Testis (tissue), 5 donors: ENCODE measurements at places on chromosomes 2 and 18.

DNA sequence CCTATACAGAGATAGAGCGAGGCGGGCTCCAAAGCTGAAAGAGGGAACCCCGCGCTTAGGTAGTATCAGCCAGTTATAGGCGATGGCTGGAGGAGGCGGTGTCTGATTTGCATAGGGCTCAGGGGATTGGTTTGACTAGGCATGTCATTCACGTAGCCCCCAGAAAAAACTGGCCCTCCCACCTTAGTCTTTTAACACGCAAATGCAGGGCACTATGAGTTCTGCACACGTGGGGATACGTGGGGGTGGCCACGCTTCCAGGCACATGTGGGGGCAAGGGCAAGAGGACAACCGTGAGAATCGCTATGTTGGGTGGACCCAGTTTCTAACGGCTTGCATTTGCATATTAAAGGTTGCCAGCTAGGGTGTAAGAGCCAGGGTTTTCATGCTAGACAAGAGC, 56.7 kb upstream of the MSTN start:
- DNase-seq, result peak; percentile 60

DNA sequence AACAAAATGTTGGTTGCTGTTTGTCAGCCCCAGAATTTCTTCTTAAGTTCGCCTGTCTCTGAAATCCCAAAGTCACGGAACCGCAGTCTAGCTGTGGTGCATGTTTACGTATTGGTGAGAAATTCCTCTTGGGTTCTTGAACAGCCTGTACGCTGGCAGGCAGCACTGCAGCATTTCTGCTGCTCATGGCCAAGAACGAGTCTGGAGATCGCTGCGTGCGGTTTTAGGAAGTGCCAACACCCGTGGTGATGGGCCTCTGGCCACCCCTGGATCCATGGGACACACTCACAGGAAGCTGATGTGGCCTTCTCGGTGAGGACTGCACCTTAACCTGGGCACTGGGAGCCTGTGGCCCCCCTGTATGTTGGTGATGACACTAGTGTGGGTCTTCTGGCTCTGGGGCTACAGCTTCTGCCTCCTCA, 23.7 kb downstream of the ASB1 start:
- DNase-seq, result no peak

GRCh38 chr18:44954257-44954656, 273.6 kb downstream of the SETBP1 start:
- no peak for DNase-seq

DNA sequence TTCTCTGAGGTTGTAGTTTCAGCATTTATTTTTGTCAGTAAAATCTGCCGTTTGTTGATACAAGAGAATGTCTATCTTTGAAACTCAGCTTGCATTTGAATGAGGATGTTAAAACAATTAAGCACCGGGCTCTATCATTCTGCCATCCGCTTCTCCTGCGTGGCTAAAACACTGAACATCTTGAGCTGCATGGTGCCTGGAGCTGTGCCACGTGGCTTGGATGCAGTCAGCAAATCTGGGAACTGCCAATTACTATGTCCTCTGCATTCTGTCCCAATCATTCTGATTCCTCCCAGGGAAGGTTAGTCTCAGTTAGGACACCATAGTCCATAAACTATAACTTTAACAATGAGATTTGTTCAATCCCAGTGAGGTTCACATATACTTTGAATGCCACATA, 598.4 kb downstream of the FBXO15 start:
- DNase-seq, result no peak

DNA sequence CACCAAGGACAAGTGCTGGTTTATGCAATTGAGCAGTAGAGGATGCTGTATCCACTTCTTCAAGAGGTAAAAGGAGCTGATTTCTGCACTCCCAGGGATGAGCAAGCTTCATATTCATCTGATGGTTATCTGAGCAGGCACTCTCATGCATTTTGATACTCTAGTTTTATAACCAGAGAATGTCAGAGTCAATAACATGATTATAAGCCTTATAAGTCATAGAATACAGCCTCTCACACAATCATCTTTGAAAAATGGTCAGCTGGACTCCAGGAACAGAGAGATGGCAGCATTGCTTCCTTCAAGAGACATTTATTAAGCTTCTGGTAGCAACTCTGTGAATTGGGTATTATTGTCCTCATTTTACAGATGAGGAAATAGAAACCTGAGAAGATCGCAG, 167.1 kb downstream of the SLC8A1 start:
- DNase-seq, result no peak

GRCh38 chr18:3691705-3692104, 241.7 kb downstream of the TGIF1 start:
- no peak for DNase-seq

DNA sequence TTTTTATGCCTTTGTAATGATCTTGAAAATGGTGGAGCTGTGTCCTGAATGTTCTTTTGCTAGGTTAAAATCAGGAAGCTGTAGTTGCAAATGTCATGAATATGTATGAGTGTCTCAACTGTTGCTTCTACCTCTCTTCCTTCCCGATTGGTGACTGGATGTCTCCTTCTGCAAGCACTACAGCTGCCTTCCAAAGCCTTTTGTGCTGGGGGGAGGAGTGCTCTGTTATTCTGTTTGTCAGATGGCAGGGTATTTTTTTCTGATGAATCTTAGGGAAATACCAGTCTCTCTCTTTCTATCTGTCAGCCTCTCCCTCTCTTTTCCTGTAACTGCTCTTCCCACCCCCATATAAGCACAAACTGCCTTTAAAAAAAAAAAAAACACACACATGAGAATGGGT, 1396.3 kb upstream of the CELF4 start:
- no peak for DNase-seq

DNA sequence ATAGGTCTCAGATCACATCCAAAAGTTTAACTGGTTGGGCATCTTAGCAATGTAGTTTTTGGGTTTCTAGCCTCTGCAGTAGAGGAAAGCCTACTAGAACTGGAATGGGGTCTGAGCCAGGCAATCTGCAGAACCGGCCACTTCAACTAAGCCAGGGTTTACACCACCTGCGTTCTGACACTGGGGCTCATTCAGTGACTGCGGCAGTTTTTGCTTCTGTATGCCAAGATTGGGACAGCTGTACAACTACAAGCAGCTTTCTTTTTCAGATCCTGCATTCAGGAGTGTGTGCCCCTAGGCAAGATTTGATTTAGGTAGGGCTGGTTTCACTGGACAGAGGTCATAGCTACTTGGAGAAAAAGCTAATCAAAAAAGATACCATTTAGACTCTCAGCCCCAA, 43.7 kb upstream of the IGFBP5 start:
- no peak for DNase-seq

DNA sequence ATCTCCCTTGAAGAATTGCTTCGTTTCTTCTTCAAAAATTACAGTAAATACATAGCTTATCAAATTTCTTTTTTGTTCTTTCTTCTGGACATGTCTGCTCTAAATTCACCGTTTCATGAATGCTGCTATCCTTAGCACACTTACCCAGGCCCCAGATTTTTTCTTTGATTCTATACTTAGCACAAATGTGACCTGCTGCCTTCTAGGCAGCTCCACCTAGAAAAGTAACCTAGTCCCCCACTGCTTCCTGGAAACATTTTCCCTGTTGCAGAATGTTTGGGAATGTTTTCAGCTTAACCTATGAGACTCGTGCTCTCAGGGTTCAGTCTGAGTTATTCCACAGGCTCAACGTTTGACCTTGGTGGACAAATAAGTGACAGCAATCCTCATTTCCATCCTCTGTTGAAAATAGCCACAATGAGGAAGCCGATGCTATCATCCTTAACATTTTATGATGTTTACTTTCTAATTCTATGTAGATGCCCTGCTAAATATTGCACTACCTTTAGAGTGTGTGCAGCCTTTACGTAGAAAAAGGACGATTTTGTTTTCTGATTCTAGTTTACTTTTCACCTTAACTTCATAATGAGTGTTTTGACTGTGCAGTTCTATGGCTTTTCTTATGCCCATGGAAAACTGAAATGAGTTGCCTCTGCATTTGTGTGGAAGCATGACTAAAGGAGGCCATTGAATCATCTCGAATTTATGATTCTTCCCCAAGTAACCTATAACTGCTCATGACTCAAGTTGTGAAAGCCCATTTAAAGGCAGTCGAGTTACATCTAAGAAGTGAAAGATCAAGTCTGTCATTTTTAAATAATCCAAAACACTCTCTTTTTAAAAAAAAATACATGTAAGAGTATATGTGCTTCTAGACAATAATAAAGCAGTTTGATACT, 47.7 kb downstream of the TMEM182 start:
- DNase-seq, result no peak

GRCh38 chr18:6382963-6383362, 31.7 kb downstream of the L3MBTL4 start:
- DNase-seq, result no peak

DNA sequence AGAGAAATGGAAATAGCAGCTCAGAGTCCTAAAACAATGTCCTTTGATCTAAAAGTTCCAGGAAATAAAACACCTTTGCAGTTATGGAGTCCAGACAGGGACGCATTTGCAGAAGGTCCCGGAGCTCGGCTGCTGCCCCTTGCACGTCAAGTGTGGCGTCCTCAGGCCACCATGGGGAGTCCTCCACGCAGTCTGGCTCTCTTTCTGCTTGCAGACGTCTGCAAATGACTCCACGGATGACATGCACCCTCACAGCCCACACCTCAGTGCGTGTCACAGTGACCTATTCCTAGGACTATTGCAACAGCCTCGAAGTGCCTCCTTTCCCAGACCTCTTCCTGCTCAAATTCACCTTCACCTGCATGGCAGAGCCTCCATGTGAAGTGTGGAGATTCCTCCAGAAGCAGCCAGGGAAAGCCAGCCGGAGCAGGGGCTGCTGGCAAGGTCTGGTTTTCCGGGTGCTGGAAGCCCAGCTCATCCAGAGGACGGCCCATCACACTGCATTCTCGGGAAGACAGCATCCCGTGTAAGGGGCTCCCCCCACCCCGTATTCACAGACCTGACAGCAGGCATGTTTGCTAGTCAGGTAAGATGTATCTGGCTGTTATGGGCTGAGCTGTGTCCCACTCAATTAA, 137.7 kb downstream of the ASB1 start:
- no peak for DNase-seq

DNA sequence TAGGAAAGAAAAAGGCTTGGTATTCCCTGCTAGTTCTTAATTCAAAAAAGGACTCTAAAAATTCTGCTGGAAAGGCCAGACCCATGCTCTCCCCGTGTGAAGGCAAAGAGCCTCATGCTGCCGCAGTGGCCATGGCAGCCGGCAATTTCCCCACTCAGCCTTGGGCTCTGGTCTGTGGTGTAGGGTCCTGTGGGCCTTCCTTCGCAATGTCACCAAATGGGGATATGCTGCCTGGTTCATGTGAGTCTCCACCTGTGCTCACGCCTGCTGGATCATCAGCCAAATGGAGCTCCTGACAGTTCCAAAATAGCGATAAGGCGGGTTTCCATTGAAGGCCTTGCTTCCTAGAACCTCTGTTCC, 282.8 kb upstream of the ATP5MC3 start:
- DNase-seq, result no peak

- no peak for DNase-seq
Observed at GRCh38 chr2:237118025-237118424, 32.3 kb downstream of the COPS8 start.

- DNase-seq, result no peak
Observed at GRCh38 chr2:197137231-197137630, 173.3 kb downstream of the ANKRD44 start.

GRCh38 chr18:55501579-55501978, 86.4 kb downstream of the TCF4 start:
- DNase-seq, result no peak

- no peak for DNase-seq
Observed at GRCh38 chr2:240048237-240048636, 5.1 kb downstream of the OR6B3 start.

- DNase-seq, result peak; percentile 9
Observed at GRCh38 chr18:58892488-58892887, 27.8 kb downstream of the ZNF532 start.

GRCh38 chr18:61086657-61087056, 246.6 kb upstream of the CDH20 start:
- no peak for DNase-seq

- no peak for DNase-seq
Observed at GRCh38 chr2:48210189-48210588, 303.9 kb upstream of the FBXO11 start.

- no peak for DNase-seq
Observed at GRCh38 chr2:223084873-223085272, 32.9 kb downstream of the KCNE4 start.

GRCh38 chr2:44291281-44292248, 16.3 kb downstream of the SLC3A1 start:
- peak; percentile 65 for DNase-seq

DNA sequence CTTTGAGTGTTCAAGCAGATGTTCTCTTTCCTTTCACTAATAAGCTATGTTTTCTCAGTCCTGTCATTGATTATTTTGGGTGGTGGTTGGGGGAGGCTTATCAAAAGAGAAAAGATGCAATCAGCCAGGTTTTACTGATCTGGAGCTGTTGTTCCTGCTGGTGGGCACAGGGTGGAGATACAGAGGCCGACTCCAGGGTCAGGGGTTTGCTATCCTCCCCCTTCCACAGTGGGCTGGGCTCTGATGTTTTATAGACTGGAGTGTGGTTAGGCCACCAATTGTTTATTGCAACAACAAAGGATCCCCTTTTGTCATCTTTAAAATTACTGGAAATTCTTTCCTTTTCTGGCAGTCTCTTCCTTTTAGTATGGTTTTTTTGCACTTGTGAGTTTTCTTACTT, 120.5 kb downstream of the TANC1 start:
- no peak for DNase-seq

GRCh38 chr2:69499242-69499641, 62.0 kb upstream of the NFU1 start:
- no peak for DNase-seq

- peak; percentile 59 for DNase-seq
Observed at GRCh38 chr2:24972315-24972961, 683 bp upstream of the DNAJC27 start.

DNA sequence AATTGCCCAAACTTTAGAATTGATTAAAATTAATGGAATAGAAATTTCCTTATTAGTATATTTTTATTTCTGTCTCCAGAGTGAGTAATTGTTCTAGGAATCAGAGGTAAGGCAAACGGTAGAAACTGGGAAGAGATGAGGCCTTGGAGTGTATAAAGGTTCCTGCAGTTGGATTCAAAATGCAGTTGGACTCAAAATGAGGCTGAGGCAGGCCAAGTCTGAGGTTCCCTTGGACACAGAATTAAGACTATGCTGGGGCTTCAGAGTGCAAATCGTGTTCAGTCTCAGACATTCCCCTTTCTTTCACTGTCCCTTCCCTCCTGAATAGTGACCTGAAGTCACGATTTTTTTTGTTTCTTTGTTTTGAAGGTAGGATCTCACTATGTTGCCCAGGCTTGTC, 746.9 kb upstream of the NRXN1 start:
- DNase-seq, result no peak

DNA sequence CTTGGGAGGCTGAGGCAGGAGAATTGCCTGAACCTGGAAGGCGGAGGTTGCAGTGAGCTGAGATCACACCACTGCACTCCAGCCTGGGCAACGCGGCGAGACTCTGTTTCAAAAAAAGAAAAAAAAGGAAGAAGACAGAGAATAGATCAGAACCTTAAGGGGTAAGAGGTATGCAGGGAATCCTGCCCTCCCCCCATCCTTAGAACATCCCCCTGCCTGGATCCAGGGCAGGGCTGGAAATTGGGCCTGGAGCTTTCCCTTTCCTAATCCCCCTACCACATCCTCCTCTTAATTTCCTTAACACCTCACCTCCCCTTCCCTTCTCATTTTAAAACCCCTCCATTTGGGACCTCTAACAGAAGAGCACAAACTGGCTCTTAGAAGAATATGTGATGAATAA, 56.5 kb downstream of the RNU4ATAC start:
- no peak for DNase-seq
